Foreskin melanocyte (primary cell): ENCODE measurements at places on chromosomes 3 and 15.
A peak's percentile ranks its signal among the peaks of the same experiment; 100 is the strongest.

- DNase-seq, result peak; percentile 31
These were observed 20.1 kb downstream of the RFT1 start for GRCh38 chr3:53109891-53110771.

DNA sequence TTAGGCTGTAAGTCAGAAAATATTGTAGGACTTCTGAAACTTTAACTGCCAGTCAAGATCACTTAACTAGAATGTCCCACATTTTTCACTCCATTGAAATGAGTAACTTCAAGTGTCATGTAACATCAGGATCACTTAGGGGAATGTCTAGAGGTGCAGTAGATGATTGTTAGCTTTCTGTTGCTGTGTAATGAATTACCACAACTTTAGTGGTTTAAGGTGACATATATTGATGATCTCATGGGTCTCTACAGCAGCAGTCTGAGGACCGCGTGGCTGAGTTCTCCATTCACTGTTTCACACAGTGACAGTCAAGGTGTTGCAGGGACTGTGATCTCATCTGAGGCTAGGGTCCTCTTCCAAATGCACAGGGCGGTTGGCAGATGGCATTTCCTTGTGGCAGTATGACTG, 82.7 kb downstream of the SLC25A26 start:
- DNase-seq, result no peak

GRCh38 chr15:32152574-32152973, 122.3 kb downstream of the CHRNA7 start:
- DNase-seq, result no peak

GRCh38 chr3:128549283-128550112, 56.5 kb upstream of the GATA2 start:
- DNase-seq, result no peak

DNA sequence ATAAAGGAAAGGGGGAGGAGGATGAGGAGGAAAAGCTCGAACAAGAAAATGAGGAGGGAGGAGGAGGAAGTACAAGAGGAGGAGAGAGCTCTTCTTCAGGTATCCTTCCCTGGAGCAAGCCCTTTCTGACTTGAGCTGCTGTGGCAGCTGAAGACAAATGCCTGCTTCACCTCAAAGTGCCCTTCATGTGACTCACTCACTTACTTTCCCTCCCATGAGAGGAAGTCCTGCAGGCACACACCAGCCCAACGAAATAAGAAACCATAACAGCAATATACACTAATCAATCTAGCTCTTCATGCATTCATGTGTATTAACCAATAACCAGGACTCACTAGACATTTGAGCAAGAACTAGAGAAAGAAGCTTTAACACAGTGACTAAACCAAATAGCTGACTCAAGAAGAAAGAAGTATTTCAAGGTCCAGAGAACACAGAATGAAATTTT, 251.9 kb downstream of the IGSF11 start:
- no peak for DNase-seq

GRCh38 chr3:4633078-4634004, 140.2 kb downstream of the ITPR1 start:
- DNase-seq, result peak; percentile 67

DNA sequence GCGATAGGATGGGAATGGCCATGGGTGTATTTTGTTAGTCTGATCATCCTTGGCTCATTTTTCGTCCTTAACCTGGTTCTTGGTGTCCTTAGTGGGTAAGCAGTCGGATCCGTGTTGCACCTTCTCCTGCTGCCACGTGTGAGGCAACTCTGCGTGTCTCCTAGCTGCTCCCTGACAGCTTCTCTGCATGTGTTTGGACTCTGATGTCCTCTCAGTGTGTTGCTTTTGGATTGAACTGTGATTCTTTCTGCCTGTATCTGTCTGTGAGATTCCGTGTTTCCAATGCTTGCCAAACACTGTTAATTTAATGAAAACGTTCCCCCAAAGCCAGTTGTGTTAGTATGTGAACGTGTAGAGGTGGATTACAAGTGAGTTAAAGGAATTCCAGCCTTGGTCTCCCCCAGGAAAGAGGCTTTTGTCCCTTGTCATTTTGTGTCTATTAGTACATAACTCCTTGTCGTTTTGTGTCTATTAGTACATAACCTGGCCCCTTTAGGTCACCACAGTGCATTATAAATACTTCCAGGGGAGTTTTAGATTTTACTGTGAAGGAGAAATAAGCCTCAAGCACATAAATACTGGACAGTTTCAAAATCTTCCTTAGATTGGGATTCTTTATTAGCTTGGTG, 172.4 kb downstream of the CHDH start:
- no peak for DNase-seq

DNA sequence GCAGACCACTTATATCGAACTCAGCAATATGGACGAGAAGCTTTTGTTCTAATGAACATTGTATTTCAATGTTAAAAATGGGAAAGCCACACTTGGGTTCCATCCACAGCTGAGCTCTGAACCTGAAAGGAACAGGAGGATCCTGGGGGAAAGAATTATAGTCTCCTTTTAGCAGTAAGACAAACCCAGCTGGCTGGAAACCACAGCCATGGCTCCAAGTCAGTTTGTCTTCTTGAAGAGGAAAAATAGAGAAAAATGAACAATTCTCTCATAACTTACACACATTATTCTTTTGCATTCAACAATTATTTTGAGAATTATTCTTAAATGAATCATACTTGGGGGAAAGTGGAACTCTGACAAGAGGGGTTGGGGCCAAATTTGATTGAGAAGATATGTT, 149.2 kb upstream of the VEPH1 start:
- DNase-seq, result no peak

DNA sequence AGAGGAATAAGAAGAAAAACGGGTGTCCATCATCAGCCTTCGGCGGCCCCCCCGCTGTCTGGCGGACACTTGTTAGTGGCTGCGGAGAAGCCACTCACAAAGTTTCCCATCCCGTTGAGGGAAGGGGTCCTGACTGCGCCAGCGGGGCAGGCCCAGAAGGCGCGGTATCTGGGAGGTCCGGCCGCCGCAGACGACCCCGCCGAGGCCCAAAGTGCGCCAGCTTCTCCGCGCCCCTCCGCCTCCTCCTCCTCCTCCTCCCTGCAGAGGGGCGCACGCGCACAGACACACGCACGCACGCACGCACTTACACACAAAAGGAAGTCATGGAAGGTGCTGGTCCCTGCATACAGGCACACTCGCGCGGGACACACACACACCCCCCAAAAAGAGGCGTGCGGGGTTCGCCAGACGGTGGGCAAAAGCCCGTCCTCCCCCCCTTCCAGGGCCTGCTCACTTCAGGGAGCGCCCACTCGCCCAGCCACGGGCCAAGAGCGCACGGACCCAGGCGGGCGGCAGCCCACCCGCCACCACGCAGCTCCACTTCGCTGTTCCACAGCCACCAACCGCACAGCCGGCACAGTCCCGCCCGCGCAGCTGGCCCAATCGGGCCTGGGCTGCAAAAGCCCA, 18.0 kb downstream of the ZNF148 start:
- no peak for DNase-seq

DNA sequence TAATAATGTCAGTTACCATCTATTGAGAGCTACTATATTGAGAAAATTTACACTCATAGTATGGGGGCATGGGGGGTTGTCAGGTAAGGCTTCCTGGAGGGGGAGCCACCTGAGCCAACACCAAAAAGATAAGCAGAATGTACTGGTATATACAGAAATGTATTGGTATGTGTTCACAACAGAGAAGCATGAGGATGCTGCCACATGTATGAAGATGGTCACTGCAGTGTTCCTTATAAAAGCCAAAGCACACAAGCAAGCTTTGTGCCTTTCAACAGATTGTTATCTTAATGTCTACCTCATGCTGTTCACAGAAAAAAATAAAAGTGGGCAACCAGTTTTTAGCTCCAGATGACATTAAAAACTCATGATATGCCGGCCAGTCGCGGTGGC, 149.0 kb downstream of the MAGI1 start:
- DNase-seq, result no peak

- DNase-seq, result no peak
These were observed 73.5 kb downstream of the TRAK1 start for GRCh38 chr3:42164656-42165055.

- DNase-seq, result no peak
These were observed 274.4 kb downstream of the PLCL2 start for GRCh38 chr3:17158941-17159682.

DNA sequence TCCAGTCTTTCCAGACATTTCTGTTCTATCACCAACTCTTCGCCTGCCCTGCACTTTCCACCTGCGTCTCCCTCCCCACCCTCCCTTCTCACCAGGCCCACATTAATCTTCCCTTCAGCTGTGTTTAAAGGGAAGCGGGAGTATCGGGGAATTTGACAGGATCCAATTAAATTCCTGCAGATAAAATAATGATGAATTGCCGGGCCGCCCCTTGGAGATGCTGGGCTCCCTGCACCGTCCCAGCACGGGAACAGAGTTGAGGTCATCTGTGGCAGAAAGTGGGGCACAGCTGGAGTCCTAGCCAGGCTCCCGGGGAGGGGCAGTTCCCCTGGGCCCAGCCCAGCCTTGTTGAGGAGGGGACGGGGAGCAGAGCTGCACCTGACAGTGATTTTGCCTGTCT, 30.3 kb downstream of the PLXNA1 start:
- DNase-seq, result no peak

DNA sequence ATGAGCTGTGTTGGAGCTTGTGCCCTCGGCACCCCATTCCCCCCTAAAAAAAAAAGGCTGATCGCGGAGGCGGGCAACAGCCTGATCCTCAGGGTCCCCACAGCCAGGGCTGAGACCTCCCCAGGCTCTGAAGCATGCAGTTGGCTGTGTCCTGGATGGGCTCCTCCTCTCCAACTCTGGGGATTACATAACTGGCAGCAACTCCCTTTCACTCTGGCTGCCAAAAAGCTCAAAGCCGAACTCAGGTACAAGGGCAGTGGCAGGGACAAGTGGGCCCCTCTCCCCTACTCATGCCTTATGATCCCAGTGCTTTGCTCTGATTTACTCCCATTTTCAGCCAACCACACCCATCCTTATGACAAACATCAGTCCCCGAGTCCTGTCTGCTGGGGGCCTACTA, 18.3 kb downstream of the TPRA1 start:
- DNase-seq, result no peak

DNA sequence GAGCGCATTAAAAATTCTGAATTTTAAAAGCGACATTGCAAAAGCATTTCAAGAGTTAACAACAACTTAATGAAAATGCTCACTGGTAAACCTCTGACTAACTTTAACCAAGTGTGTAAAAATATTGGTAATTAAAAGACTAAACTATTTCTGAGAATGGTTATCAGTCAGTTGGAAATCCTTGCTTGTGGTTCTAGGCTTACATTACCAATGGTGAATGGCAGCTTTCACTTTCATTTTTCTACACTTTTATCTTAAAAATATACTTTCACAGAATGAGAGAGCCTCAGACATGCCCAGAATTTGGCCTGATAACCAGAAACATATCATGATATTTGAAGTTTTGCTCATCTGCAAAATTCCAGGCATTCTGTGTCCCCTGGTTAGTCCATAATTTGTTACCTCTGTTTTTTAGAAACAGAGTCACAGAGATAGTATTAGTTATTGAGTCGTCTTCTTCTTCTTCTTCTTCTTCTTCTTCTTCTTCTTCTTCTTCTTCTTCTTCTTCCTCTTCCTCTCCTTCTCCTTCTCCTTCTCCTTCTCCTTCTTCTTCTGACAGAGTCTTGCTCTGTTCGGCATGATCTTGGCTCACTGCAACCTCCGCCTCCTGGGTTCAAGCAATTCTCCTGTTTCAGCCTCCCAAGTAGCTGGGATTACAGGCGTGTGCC, 5.5 kb upstream of the RNF111 start:
- no peak for DNase-seq

GRCh38 chr3:140152851-140153639, 218.1 kb downstream of the CLSTN2 start:
- no peak for DNase-seq

- DNase-seq, result no peak
These were observed 25.2 kb downstream of the TRIM71 start for GRCh38 chr3:32842987-32843386.

DNA sequence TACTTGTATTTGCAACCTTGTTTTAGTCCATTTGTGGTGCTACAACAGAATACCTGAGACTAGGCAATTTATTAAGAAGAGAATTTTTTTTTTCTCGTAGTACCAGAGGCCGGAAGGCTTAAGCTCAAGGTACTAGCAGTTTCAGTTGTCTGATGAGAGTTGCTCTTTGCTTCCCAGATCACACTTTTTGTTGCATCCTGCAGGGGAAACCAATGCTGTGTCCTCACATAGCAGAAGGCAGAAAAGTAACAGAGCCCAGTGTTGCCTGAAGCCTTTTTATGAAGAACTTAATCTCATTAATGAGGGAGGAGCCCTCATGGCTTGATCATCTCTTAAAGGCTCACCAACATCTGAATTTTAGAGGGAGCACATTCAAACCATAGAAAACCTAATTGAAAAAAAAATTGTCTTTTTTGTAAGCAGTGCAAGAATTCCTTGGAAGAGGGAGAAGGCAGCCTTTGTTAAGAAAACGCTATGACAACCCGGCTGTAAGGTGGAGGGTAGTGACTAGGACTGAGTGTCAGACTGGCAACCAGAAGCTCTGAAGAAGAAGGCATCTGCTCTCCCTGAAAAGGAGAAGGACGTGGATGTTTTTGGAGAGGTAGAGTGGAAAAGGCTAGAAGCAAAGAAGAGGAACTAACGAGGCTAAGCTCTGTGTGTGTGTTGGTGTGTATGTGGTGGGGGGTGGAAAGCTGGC, 1245.3 kb downstream of the ROBO2 start:
- no peak for DNase-seq

DNA sequence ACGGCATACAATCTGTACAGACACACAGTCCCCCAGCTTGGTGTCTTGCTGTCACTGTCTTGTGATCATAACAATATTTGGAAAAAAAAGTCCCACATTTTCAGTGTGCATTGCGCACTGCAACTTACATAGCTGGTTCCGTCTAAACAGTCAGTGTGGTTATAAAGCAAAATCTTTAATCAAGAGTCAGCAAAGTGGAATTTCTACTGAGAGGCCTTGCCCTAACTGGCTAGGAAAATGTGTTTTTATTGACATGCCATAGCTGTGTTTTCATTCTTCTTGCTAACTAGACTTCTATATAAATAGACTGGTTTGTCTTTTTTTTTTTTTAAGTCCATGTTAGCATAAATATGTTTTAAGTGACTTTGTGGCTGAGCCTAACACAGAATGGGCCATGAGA, 174.8 kb downstream of the POLR2M start:
- DNase-seq, result no peak

- no peak for DNase-seq
These were observed 13.0 kb upstream of the PIGZ start for GRCh38 chr3:196981657-196982056.

- DNase-seq, result no peak
These were observed 28.5 kb downstream of the PLSCR4 start for GRCh38 chr3:146222204-146223046.

- no peak for DNase-seq
These were observed 219.7 kb downstream of the CD47 start for GRCh38 chr3:107870943-107871638.

DNA sequence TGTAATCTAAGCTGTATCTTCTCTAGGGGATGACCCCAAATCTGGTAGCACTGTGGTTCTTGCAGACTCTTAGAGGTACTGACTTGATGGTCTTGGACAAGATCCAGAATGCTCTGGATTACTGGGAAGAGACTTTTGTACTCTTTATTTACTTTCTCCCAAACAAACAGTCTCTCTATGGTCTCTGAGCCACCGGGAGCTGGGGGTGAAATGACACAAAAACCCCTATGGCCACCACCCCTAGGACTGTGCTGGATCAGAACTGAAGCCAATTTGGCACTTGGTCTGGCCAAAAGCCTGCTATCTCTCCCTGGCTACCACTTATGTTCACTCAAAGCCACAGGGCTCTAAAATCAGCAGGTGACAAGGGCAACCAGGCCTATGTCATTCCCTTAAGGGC, 50.2 kb upstream of the SI start:
- DNase-seq, result no peak
